ENCODE measurements at places on chromosomes 6 and 20. TPM values are rescaled to one million over a fixed set of nuclear protein-coding genes. Genes with fewer than 3 reads are reported as not detected.

AFG1L gene
- 2.3 TPM for total RNA-seq

ENPP5 gene
- not detected for total RNA-seq

RPP40 gene
- total RNA-seq: 30.6 TPM

KCNS1 gene
- 0.05 TPM for total RNA-seq

FAM209B gene
- total RNA-seq: not detected

C6orf141 gene
- total RNA-seq: 10.6 TPM

Data from mammary microvascular endothelial cell (primary cell).